ENCODE measurements at places on chromosomes 1 and 21. TPM values are rescaled to one million over a fixed set of nuclear protein-coding genes. Genes with fewer than 3 reads are reported as not detected.

DNA sequence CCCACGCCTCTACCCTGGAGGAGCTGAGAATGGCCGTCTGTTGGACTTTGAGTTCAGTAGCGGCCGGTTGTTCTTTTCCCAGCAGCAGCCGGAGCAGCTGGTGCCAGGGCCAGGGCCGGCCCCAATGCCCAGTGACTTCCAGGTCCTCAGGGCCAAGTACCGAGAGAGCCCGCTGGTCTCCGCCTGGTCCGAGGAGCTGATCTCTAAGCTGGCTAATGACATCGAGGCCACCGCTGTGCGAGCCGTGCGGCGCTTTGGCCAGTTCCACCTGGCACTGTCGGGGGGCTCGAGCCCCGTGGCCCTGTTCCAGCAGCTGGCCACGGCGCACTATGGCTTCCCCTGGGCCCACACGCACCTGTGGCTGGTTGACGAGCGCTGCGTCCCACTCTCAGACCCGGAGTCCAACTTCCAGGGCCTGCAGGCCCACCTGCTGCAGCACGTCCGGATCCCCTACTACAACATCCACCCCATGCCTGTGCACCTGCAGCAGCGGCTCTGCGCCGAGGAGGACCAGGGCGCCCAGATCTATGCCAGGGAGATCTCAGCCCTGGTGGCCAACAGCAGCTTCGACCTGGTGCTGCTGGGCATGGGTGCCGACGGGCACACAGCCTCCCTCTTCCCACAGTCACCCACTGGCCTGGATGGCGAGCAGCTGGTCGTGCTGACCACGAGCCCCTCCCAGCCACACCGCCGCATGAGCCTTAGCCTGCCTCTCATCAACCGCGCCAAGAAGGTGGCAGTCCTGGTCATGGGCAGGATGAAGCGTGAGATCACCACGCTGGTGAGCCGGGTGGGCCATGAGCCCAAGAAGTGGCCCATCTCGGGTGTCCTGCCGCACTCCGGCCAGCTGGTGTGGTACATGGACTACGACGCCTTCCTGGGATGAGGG is 28.5 kb upstream of the SPSB1 start:
- DNase-seq: peak; percentile 68

The FAM163A gene
- total RNA-seq: not detected

DNA sequence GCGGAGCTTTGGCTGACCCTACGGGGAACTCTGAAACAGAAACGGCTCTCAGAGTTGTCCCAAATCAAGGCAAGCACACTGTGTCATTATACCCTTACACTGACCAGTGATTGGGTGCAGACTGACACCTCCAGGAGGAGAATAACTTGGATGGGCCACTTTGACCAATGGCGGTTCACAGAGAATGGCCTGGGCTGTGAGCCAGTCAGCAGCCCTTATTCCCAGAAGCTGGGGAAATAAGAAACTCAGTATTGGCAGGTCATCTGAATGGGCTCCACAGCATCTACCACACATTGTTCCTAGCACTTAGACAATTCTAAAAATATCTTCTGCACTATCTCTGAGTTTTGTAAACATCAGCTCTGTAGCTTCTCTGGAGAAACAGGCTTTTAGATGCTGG is 265.2 kb downstream of the ADGRL2 start:
- DNase-seq: no peak

DNA sequence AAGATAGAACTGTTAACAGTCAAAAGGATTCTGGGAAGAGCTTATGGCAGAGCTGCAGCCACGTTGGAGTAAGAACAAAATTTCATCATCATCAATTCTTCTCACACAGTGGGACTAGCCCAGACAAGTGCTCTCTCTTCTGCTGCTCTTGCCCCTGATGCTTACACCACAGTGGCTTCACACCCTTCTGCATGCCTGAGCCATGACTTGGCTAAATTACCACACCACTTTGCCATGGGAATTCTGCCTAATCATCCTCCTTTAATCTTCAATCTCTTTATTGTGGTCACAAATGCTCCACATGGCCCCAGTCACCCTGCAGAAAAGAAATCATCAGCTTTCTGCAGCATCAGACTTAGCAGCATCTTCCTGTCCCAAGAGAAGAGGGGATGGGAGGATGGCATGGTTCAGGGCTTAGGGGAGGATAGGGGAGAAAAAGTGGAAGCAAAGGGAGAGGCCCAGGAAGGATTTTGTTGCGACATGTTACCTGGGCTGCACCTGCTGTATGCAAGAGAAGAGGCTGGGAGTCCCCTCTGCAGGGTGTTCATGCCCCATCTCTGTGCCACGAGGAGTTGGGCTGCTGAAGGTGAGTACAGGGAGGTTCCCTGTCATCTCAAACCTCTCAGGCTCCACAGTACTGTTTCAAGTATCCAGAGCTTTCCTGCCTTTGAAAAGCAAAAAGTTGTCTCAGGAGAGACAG is 9.0 kb upstream of the RPTN start:
- DNase-seq: no peak

GRCh38 chr1:3697810-3698209 is 45.5 kb downstream of the TP73 start:
- DNase-seq: no peak

The FCMR gene
- 0.29 TPM for total RNA-seq

DNA sequence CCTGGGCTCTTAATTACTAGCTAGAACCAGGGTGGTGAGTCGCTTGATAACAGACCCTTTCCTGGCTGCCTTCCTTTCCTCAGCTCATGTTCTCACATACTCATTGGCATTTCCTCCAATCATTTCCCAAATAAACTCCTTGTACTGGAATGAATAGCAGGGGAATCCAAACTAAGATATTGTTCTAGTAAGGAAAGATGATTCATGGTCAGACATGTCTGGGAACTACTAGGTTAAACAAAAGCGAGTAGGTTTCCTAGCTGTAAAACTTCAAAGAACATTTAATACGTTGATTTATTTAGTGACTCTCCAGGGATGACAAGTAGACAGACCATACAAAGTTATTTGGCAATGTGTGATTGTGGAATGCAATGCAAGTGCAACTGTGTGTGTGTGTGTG is 121.2 kb upstream of the KCNJ6 start:
- DNase-seq: no peak

Data from osteoblast (primary cell).